ENCODE measurements at places on chromosomes 2 and 18.
A peak's percentile ranks its signal among the peaks of the same experiment; 100 is the strongest.

- DNase-seq, result peak; percentile 32
Measured at GRCh38 chr2:234950730-234951663, 820 bp upstream of the SH3BP4 start.

GRCh38 chr2:27245626-27246025 is 17.2 kb downstream of the SLC30A3 start:
- DNase-seq, result no peak

- no peak for DNase-seq
Measured at GRCh38 chr2:145751155-145751554, 1231.2 kb upstream of the ZEB2 start.

DNA sequence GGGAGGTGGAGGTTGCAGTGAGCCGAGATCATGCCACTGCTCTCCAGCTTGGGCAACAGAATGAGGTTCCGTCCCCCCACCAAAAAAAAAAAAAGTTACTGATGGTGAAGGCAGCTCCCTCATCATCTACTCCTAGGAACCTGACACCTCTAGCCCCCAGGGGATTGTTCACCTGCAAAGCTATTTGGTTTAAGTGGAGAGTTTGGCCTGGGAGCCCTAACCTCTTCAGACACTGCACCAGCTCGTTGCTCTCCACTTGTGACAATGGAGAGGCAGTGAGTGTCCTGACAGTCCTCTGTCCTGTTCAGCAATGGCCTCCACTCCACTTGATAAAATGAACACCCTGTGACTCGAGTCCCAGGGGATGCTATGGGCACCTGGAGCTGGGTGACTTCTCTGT is 43.5 kb downstream of the ATP6V1C2 start:
- no peak for DNase-seq

- no peak for DNase-seq
Measured at GRCh38 chr2:62506421-62506750, 391 bp upstream of the TMEM17 start.

DNA sequence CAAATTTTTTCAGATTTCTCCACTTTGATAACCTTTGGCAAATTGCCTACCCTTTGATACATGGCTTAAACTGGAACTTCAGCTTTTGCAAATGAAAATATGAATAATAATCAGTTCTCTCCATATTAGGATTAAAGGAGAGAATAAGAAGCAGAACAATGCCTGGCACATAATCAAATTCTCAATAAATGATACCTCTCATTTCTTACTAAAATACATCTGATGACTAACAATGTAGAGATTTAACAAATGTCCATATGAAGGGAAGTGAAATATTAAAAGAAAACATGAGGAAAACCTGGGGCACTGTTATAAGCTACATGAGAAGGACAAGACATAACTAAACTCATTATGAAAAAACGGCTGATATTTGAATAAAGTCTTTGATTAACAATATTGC is 1103.6 kb downstream of the LRP1B start:
- no peak for DNase-seq

DNA sequence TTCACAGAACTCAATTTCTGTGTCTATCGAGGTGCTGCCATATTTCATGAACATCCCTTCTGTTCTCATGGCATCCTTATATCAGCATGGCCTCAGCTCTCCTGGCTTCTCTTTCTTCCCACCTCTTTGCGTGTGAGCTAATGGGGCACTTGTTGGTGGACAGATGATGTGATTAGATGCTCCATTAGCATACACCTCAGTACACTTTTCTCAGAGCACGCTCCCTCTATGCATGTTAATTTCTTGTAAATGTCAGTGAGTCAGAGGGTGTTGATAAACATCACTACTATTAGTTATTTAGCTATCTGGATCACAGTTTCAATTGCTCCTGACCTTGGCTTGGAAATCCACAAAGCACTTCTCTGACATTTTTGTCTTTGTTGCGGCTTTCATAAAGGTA is 159.4 kb downstream of the CD8B2 start:
- DNase-seq, result no peak

GRCh38 chr2:109126501-109126860 is 2.5 kb upstream of the SH3RF3 start:
- DNase-seq, result no peak

DNA sequence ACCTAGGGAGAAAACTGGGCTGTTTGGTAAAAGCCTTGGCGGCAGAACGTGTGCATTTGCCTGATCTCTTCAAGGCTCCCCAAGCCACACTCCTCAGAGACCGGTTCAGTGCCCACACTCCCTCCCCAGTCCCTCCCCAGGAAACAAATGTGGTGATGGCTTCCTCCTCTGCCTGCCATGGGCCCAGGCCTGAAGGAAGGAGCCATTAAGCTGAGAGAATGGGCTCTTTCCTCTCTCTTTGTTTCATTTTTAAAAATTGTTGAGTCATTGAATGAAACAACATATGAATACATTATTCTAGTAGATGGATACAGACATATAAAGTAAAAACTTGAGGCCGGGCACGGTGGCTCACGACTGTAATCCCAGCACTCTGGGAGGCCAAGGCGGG is 50.6 kb upstream of the YWHAQ start:
- no peak for DNase-seq

GRCh38 chr2:37389989-37390765 is 45.7 kb downstream of the QPCT start:
- DNase-seq, result peak; percentile 59

- DNase-seq, result no peak
Measured at GRCh38 chr2:241412144-241412543, 56.1 kb downstream of the FARP2 start.

DNA sequence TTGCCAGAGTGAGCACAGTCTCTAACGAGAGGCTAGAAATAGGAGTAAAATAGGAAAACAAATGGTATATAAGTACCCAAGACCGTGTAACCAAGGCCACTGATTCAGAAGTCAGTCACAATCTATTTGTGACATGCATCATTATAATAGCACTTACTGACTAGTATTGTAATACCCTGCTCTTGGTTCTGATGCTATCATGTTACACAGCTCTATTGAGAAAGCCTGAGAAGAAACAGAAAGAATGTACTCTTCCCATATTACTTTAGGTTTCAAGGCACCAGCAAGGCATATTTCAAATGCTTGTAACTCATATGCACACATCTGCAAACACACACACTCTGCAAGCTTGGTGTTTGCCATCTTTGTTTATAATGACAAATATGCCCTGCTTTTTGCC is 746.4 kb downstream of the SLC4A3 start:
- no peak for DNase-seq

DNA sequence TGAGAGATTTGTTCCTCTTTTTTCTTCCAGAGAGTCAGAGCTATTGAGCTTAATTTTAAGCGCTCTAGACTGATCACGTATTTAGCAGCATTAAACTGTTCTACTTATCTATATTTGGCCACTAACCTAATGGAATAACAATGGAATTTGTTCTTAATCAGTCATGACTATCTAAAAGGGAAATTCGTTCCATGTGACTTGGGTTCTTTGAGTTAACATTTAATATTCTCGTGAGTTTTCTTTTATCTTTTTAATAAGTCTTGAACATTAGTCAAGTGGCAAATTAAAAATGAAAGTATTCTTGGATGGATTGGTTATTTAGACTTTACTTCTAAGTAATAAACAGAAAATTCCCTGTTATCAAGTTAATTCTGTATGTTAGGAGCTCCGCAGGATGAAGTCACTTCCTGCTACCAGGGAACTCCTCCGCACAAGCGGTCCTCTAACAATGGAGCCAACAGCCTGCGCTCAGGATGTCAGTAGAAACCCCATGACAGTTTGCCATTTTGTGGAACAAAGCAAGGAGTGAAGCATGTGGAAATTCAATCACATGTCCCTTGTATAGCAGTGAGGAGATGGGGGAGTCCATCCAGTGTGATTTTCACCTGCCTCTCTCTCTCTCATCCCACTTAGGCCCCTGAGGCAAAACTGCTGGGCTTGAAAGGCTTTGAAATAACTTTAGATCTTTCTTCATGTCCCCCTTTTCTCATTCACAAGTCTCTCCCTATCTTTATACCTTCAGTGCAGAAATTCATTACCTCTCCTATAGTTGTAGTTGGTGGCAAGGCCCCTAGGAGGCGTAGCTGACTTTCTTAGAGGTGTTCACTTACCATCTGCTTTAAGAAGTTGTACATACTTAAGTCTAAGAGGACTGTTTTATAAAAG is 138.1 kb downstream of the WDR7 start:
- peak; percentile 32 for DNase-seq

GRCh38 chr2:72757177-72757775 is 68.6 kb downstream of the EXOC6B start:
- DNase-seq, result no peak

DNA sequence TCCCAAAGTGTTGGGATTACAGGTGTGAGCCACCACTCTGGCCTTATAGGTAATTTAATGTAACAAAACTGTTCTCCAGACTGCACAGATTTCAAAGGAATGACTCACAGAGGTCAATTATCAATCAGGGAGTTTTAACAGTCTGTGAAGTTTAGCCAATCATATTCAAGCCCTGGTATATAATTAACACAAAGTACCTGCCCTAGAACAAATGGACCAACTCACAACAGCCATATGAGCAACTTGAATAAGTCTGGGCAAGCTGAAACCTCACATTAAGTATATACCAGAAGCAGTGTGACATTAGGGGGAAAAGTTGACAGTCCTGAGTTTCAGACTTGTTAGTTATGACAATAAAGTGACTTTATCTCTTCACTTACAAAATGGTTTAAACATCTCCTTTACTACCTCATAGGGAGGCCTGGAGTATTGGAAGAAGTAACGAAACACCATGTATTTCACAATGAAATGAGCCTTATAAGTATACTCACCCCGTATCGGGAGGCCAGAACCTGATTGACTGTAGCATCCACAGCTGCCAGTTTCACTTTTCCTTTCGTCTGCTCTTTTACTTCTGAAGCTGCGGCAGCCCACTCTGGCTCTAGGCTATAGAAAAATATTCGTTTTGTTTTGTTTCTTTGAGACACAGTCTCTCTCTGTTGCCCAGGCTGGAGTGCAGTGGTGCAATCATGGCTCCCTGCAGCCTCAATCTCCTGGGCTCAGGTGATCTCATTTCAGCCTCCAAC is 22.2 kb downstream of the PDIA6 start:
- DNase-seq, result no peak

GRCh38 chr2:151976945-151977353 is 121.9 kb downstream of the CACNB4 start:
- DNase-seq, result no peak

- DNase-seq, result no peak
Measured at GRCh38 chr18:74819433-74820059, 221.9 kb downstream of the ZNF407 start.

GRCh38 chr2:147660680-147661079 is 184.1 kb upstream of the ACVR2A start:
- DNase-seq, result no peak

DNA sequence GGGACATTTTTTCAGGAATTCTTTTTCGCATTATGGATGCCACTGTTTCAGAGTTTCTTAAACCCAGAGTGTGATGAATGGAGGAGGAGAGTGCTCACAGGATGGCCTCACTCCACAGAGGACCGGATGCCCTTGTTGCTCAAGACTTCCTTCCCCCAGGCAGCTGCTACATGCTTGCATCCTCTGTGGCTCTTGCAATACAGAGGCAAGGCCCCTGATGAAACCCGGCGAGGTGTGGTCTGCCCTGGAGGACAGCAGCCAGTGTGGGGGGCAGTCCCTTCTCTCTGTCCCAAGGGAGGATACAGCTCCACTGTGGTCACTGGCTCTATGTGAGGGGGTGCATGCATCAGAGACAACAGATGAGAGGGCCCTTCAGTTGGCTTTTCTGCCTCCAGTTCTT is 109.6 kb downstream of the SH3RF3 start:
- no peak for DNase-seq

DNA sequence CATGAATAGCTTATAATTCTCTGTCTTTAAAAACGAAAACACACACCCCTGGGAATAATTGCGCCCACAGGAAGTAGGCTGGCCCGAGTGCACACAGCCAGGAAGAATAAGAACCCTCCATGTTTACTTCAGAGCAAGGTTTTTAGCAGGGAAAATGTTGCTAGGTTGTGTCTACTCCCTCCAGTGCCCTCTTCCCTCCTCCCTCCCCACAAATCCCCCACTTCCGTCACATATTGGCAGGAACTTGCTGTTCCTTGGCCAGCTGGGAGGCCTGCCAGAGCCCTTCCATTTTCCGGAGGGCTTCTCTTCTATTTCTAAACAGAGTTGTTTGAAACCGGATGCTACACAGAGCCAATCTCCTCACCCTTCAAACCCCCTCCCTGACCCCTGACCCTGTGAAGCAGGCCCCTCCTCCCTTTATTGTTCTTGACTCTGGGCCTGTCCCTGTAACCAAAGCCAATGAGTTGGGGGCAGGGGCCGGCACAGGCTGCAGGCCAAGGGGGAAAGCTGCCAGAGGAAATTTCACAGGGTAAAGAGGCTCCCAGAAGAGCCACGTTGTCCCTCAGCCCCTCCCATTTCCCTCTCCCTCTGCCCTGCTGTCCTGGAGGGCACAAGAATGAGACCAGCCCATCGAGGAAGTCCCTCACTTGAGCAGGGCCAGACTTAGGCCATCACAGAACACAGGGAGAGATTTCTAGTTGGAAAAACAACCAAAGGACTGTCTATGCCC is 49.8 kb upstream of the LGALSL start:
- no peak for DNase-seq

DNA sequence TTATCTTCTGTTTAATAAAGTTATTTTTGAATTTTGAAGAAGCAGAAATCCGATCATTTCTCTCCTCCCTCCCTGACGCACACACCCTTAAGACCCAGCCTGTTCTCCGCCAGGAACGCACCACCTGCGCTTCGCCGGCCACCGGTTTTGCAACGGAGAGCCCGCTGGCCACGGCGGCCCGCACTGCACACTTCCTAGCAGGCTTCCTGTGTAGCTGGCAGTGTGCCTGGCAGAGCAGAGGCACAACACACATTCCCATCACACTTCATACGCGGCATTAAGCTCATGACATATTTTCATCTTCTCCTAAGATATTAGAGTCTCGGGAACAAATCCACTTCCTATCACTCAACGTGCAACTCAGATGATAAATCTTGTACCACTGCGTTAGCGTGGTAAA is 148.0 kb downstream of the HDAC4 start:
- DNase-seq, result peak; percentile 27

DNA sequence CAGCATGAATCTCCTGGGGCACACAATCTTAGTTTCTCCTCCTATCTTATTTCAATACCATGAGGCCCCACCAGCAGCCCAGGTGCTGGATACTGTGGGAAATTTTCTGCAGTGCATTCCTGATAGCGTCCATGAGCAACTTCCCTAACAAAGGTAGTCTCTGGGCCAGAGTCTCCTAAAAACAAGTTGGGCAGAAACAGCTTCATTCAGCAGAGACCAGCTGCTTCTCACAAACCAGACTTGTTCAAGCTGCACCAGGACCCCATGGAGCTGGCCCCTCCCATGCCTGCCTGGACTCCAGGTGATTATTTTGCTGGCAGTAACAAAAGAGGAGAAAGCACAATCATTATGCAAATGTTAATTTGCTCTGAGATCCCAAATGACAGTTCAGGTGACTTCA is 31.4 kb downstream of the MYO5B start:
- no peak for DNase-seq

DNA sequence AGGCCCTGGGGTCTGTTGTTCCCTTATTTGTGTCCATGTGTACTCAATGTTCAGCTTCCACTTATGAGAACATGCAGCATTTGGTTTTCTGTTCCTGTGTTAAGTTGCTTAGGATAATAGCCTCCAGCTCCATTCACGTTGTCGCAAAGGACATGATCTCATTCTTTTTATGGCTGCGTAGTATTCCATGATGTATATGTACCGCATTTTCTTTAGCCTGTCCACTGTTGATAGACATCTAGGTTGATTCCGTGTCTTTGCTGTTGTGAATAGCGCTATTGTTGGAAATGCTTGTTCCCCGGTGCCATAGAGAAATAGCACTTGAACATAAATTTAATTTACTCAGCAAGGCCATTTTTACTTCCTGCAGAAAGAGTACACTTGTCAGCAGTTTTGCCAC is 51.3 kb upstream of the EPAS1 start:
- DNase-seq, result no peak

GRCh38 chr18:76581261-76581660 is 86.2 kb upstream of the ZNF516 start:
- DNase-seq, result no peak

Measured in activated T-cell treated with anti-CD3 and anti-CD28 coated beads, Interleukin-2, amount 50 U/mL, for 24 hours (primary cell).